IPS DF 6.9 (cell line): ENCODE measurements at places on chromosomes 3 and 15.

DNA sequence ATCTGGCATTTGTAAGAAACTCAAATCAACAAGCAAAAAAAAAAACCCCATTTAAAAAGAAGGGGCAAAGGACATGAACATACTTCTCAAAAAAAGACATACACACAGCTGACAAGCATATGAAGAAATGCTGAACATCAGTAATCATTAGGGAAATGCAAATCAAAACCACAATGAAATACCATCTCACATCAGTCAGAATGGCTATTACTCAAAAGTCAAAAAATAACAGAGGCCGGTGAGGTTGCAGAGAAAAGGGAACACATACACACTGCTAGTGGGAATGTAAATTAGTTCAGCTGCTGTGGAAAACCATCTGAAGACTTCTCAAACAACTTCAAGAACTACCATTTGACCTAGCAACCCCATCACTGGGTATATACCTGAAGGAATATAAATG, 199.4 kb upstream of the THBS1 start:
- no peak for DNase-seq

GRCh38 chr3:170007031-170007663, 30.6 kb upstream of the GPR160 start:
- DNase-seq, result no peak

DNA sequence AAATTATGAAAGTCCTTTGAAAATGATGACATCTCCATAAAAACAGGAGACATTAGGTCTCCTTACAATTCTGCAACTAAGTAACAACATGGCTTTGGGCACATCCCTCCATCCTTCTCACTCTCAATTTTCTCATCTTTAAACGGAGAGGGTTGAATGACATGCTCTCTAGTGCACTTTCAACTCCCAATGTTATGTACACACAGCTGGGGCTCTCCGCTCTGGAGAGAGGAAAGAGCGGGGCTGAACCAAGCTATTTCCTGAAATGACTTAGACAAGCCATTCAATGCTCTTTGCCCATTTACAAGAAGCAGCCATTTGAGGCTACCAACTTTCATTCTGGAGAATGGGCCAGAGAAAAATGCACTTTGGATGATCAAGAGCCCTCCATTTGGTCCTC, 144.2 kb upstream of the BNIP2 start:
- no peak for DNase-seq

- DNase-seq, result no peak
Observed at GRCh38 chr15:73718694-73719093, 34.5 kb downstream of the INSYN1 start.

GRCh38 chr3:112504123-112504522, 4.9 kb upstream of the BTLA start:
- no peak for DNase-seq

GRCh38 chr15:90340345-90340744, 11.7 kb upstream of the ZNF774 start:
- no peak for DNase-seq

DNA sequence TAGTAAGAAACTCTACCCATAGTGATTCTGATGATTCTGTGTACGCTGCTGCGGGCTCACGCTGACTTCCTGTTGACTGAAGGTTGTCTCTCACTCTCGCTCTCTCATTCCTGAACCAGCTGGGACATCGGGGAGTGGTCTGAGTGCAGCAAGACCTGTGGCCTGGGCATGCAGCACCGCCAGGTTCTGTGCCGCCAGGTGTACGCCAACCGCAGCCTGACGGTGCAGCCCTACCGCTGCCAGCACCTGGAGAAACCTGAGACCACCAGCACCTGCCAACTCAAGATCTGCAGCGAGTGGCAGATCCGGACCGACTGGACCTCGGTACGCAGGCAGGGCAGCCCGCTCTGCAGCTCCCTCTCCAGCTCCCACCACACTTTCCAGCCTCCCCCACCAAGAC, 63.6 kb upstream of the NR2E3 start:
- DNase-seq, result no peak

DNA sequence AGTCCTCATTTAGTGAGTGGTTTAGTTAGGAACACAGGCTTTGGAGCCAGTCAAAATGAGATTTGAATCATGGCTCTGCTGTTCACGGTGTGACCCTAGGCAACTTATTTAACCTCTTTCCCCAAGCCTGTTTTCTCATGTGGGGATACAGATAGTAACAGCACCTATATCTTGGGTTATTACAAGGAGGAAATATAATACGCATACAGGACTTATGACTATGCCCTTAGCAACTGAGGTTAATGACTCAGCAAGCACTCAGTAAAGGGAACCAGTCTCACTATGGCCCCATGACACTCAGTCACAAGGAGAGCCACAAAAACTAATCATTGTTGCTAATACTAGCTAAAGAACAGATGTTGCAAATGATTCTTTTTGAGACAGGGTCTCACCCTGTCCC, 45.9 kb downstream of the SUMF1 start:
- DNase-seq, result no peak

- DNase-seq, result no peak
Observed at GRCh38 chr15:58463815-58464650, 32.2 kb downstream of the LIPC start.

- DNase-seq, result peak; percentile 61
Observed at GRCh38 chr15:62782071-62782841, 260.3 kb upstream of the TPM1 start.

- DNase-seq, result no peak
Observed at GRCh38 chr3:128502712-128503111, 9.7 kb upstream of the GATA2 start.

GRCh38 chr15:37616215-37616614, 318.2 kb upstream of the TMCO5A start:
- DNase-seq, result no peak

DNA sequence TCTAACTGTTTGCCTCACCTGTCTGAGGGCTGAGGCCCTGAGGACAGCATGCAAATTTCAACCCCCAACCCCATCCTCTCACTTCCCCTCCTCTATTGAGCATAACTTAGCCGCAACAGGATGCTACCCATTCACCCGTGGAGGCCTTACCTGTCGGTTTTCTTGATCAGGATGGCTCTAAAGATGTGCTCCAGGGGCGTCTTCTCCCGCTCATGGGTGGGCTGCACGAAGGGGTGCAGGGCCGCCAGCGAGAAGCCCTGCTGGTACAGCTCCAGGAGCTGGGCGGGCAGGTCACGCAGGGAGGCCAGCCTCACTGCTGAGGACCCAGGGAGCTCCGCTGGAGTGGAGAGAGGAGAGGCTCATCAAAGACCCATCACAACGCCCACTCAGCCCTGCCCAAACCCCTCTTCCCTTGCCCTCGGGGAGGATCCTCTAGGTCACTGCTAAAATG, 79.8 kb downstream of the RFTN1 start:
- no peak for DNase-seq

GRCh38 chr3:151901644-151902285, 28.3 kb downstream of the SUCNR1 start:
- no peak for DNase-seq

DNA sequence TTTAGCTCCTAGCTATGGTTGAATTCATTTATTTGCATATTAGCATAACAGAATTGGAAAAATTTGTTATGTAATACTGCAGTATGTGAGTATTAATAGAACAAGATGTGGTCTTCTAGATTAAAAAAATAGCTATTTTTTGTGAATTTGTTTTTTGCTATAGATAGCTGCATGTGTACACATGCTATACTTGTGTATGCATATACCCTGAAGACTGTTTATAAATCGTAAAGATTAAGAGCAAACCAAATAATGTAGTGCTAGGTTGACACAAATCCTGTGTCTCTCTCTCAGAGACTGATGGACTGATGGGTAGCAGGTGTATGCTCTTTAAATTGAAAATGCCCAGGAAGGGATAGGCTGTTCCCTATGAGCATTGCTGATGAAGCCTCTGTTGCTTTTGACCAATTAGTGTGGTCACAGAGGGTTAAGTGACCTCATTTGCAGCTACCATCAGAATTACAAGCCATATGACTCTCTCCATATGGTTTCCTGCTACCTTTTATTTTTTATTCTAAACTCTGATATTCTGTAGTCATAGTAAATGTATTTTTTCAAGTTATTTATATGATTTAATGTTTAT, 9.0 kb downstream of the PLCL2 start:
- DNase-seq, result no peak

DNA sequence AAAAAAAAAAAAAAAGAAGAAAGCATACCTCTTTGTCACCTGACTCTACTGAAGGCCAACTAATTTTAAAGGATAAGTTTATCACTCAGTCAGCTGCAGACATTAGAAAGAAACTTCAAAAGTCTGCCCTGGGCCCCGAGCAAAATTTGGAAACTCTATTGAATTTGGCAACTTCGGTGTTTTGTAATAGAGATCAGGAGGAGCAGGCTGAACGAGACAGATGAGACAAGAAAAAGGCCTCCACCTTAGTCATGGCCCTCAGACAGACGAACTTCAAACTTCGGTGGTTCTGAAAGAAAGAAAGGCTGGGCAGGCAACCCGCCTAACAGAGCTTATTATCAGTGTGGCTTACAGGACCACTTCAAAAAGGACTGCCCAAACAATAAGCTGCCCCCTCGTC, 18.5 kb downstream of the GLDN start:
- no peak for DNase-seq

DNA sequence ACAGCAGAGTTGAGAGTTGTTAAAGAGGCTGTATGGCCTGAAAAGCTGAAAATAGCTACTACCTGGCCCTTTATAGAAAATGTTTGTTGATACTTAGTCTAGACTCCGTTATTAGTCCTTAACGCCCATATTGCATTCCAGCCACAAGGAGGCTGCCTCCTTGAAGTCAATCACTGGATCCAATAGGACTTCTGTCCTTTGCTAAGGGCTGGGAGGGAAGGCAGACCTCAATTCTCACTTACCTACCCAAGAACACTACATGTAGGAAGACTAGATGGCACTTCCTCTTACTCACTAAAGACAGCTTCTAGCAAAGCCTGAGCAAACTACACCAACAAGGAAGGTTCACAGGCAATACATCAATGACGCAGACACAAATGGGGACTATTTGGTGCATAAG, 139.5 kb upstream of the HACD2 start:
- DNase-seq, result no peak

GRCh38 chr3:172814738-172815137, 64.2 kb downstream of the ECT2 start:
- no peak for DNase-seq

- no peak for DNase-seq
Observed at GRCh38 chr3:121232309-121233225, 313.2 kb downstream of the POLQ start.

GRCh38 chr15:99584081-99584600, 18.4 kb downstream of the MEF2A start:
- no peak for DNase-seq

DNA sequence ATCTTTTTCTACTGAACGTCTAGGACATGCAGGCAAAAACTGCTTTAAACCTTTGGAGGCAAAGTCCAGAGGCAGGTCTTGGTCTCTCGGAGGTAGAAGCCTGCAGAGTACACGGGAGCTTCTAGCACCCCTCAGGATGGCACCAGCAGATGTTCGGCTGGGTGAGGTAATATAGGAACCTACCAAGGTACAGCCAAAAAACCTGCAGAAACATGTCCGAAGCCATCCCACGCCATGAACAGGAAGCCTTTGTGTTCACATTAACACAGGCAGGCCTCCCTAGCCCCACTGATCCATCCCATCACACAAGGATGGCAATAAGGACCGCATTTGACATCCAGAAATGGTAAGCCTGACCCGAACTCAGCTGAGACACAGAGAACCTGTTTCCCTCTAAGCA, 157.9 kb upstream of the HES1 start:
- no peak for DNase-seq

DNA sequence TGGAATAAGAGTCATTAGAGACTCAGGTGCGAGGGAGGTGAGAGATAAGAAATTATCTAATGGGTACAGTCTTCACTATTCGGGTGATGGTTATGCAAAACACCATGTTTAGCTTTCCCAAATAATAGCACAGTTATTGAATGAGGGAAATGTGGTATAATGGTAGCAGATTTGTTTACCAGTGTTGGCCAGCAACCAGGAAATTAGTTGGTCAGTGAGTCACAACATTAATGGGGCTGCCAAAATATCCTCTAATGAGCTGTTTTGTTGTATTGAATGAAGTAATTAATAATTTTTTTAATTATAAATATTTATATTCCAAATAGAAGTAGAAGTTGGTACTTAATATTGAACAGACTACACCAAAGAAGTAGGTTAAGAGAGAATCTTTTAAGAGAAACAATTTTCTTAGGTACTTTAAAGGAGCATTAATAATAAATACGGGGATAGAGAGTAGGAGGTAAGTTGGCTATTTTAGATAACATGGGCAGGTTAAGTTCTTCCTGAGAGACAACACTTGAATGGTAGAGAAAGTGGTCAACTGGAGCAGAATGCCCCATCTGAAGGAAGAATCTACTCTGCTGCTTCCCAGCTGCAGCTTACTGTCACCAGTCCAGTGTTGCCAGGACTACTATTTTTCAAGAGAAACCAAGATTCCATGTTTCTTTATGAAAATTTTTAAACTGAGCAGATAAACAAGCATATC, 218.8 kb downstream of the UBE2E2 start:
- no peak for DNase-seq

DNA sequence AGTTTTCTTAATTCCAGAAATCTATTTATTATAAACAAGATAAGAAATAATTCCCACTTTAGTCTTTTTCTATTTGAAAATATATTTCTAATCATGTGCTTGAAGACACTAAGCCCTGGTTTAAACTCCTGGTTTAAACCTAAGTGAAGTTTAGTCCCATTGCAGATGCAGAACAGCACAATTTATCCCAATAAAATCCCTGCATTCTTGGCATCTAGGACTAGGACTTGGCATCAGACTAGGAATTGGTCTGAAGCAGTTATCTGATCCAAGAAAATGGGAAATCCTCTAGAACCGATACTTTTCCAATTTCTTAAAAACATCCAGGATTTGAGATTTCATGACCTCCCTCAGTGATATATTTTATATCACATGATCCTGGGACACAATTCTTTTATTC, 168.8 kb upstream of the VEPH1 start:
- DNase-seq, result no peak

DNA sequence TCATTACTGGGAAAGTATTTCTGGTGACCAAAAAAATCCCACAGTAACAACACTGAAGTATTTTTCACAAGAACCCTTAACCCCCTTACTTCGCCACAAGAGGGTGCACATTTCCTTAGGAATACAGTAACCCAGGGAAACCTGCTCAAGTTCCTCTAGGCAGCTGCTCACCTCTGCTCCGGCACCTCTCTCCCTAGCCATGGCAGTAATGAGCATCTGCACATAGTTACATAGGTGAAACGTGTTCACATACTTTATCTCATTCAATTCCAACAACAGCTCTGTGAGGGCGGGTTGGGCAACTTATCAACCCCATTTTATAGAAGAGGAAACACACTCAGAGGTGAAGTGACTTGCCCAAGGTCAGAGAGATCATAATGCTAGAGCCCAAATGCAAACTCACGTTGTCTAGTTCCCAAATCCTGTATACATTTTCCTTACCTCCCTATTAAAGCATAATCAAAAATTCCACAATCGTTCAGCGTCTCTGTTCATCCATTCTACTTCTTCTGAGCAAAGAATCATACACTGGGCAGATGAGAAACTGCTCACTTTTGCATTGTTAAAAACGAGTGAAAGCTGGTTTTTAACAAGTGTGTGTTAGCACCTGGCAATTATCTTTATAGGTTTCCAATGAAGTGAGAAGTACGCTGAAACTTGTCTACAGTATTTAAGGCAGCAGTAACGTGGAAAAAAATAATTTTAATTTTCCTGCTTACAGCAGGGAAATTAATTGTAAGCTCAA, 90.7 kb downstream of the IGF2BP2 start:
- DNase-seq, result peak; percentile 70

- DNase-seq, result no peak
Observed at GRCh38 chr3:124577494-124578167, 152.6 kb upstream of the UMPS start.

- no peak for DNase-seq
Observed at GRCh38 chr3:29279286-29279685, 1.6 kb upstream of the RBMS3 start.
